ENCODE measurements at places on chromosomes 5 and 9.

- DNase-seq, result no peak
Observed at GRCh38 chr9:81069038-81069795, 620.1 kb downstream of the TLE1 start.

GRCh38 chr5:125582352-125582751 lies 835.9 kb upstream of the ZNF608 start:
- no peak for DNase-seq

- DNase-seq, result no peak
Observed at GRCh38 chr9:107712390-107712789, 222.8 kb upstream of the KLF4 start.

DNA sequence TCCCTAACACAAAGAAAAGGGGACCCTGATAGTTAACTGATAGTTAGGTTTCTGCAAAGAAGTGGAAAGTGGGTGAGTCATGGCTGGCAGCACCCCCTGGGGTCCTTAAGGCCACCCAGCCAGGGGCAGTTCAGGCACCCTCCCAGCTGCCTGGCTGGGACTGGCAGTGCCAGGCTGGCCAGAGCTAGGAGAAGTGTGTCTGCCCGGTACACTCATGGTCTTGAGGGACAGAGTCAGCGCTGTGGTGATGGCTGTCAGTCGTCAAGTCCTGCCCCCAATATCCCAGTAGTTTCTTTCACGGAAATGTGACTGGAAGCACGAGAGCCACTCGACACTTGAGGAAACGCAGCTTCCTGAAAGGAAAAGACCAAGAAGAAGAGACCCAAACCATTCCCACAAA lies 22.3 kb upstream of the CNOT6 start:
- no peak for DNase-seq

DNA sequence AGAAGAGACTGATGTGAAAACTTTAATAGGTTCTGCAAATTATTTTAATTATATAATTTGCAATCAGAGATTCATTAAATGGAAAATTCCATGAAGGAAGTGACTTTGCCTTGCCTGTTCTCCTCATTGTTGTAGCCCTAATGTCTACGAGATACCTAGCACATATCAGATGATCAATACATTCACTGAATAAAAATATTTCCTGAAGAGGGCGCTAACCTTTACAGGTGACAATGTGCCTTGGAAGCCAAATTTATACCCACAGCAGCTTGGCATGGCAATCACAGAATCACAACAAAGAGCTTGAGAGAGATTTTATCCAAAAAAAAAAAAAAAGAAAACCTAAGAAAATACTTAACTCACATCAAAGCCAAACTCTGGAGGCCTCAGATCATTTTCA lies 17.4 kb downstream of the HAUS6 start:
- DNase-seq, result peak; percentile 37

GRCh38 chr9:130363755-130364404 lies 80.9 kb upstream of the ASS1 start:
- no peak for DNase-seq

DNA sequence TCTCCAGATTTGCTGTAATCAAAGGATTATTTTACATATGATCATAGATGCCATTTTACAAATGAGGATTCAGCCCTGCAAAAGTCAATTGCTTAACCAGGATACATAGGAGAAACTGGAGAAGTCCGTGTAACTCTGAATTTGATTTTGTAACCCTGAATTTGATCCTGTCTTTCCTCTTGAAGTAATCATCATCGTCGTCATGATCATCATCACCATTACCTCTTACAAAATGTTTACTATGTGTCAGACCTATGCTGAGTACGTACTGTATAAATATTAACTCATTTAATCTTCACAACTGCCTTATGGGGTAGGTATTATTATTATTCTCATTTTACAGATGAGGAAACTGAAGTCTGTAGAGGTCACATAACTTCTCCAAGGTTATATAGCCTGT lies 271.5 kb downstream of the DOCK8 start:
- DNase-seq, result no peak

- peak; percentile 27 for DNase-seq
Observed at GRCh38 chr9:105065098-105066088, 137.4 kb upstream of the ABCA1 start.

- DNase-seq, result no peak
Observed at GRCh38 chr9:83327323-83327722, 210.9 kb downstream of the FRMD3 start.

- no peak for DNase-seq
Observed at GRCh38 chr5:141617682-141618029, 1.1 kb downstream of the DIAPH1 start.

GRCh38 chr9:86126998-86127972 lies 27.9 kb upstream of the GOLM1 start:
- DNase-seq, result peak; percentile 47

GRCh38 chr5:123091298-123092222 lies 2.5 kb downstream of the PRDM6 start:
- no peak for DNase-seq

- DNase-seq, result no peak
Observed at GRCh38 chr9:82996941-82997340, 66.0 kb downstream of the RASEF start.

DNA sequence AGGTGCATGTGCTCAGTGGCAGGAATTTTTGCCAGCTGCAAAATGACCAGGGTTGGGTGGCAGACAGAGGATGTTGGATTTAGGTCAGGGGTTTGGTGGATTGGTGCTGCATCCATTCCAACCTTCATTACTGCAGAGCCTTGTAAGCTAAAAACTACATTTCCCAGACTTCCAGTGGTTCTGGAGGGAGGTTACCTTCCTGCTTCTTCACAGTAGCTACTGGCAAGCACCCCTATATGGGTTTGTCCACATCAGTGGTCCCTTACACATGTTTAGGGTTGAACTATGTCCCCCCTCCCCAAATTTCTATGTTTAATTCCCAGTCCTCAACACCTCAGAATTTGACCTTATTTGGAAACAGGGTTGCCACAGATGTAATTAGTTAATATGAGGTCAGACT lies 20.7 kb upstream of the IL17B start:
- no peak for DNase-seq

DNA sequence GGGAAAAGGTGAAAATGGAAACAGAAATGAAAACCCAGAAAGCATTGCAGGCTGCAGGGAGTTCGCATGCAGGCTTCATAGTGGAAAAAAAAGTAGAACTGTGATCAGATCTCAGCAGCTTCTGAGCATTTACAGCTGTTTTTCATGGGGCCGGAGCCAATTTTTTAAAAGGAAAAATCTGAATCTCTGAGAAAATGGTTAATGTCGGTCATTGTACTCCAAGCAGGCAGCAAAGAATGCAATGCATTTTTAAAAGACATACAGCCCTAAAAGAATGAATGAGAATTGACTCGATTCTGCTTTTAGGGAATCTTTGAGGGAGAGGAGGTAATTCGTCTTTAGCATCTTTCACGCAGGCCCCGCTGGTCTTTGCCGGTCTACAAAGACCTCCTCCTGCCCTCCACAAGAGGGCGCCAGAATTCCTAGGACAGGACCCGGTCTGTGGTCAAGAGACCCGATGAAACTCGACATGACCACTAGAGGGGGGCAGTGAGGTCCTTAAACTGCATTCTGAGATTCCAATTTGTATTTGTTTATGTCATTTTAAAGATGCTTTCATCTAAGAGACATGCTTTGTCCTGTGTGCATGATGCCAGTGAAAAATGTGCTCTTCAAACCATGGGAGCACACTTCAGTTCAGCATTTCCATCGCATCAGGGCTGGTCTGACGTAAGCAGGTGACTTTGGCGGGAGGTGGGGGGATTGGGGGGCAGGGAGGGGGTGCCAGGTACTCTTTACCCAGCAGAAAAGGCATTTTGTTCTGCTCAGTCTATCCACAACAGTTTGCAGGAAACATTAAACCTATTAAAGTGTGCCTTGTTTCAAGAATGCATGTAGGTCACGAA lies 43.7 kb upstream of the TMEM252 start:
- DNase-seq, result peak; percentile 89

- no peak for DNase-seq
Observed at GRCh38 chr9:34898846-34899245, 59.2 kb upstream of the PHF24 start.

DNA sequence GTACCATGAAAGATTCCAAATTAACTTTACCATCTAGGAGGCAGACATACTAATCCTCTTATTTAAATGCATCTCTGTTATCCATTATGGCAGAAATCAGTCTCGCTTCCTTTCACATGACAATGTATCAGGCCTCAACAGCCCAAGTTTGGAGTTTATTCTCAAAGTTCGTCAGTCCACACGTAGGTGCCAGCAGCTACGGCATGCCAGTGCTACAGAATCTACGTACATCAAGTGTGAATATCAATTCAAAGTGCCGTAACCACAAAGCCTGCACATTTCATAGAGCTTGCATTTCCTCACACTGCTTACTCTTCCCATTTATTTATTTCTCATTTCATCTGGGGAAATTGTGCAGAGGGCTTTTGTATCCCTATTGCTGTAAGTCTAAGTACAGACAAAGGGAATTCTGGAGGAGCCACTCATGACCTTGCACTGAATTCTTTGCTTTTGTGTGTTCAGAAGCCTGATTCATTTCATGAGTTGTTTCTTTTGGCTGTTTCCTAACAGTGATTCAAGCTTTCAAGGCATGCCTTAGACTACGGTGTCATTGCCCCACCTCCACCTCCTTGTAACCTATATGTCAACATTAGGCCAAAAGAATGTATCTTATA lies 10.0 kb downstream of the ENC1 start:
- DNase-seq, result no peak

GRCh38 chr9:110451726-110452125 lies 114.1 kb upstream of the TXNDC8 start:
- no peak for DNase-seq

GRCh38 chr5:35876454-35876853 lies 19.8 kb downstream of the IL7R start:
- DNase-seq, result no peak

DNA sequence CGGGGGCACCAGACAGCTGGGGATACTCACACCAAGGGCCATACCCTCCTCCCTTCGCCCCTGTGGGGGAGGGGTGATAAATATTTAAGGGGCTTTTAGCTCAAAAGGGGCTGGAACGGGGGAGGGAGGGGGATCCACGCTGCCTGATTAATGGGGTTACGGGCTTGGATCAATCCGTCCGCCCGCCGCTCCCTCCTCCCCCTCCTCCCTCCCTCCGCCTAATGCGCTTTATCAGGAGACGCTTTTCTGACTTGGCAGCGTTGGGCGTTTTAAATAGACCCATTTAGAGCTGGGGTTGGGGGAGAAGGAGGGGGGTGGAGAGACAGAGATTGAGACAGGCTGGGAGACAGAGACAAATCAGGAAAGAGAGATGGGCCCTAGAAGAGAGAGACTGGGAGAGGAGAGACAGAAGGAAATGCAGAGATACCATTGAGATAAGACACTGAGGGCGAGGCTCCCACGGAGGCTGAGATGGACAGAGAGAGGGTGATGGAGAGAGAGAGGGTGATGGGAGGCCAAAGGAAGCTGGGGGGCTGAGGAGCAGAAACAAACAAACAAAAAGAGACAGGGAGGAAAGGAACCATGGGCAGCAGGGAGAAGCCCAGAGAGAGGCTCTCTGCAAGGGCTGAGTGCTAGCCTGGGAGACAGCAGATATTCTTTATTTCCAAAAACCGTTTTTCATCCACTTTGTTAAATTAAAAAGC lies 10.3 kb downstream of the CNTFR start:
- peak; percentile 68 for DNase-seq

- DNase-seq, result no peak
Observed at GRCh38 chr5:10505517-10506095, 58.3 kb upstream of the ANKRD33B start.

DNA sequence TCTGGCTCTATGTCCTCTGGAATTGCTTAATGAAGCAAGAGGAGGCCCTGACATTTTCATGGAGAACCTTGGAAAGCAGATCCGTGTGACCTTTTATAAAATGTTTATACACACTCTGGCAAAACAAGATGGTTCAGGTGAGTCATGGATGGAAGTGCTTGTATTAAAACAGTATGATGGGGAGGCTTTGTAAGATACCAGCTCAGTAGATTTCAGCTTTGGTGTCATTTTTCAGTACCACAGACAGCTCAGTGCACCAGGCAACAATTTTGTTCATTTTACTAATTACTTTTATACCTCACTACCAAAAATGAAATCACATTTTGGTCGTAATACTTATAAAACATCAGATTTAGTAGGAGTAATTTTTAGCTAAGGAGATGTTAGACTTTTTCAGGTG lies 5.2 kb downstream of the KCNN2 start:
- DNase-seq, result no peak

- no peak for DNase-seq
Observed at GRCh38 chr5:29879401-29879800, 1314.1 kb upstream of the CDH6 start.

DNA sequence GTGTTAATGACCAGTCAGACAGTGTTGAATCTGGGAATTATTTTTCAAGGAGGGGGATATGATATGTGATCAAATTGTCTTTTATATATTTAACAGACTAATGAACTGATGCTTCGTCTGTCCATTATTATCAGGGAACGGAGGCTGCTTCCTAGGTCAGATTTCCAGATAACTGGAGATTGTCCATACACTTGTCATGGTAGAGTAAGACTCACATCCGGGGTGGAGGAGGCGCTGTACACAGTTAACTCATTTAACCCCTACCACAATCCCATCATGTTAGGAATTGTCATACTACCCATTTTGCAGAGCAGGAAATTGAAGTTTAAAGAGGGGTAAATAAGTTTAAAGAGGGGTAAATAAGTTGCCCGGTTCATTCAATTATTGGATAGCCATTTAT lies 55.9 kb downstream of the ARHGAP26 start:
- no peak for DNase-seq

DNA sequence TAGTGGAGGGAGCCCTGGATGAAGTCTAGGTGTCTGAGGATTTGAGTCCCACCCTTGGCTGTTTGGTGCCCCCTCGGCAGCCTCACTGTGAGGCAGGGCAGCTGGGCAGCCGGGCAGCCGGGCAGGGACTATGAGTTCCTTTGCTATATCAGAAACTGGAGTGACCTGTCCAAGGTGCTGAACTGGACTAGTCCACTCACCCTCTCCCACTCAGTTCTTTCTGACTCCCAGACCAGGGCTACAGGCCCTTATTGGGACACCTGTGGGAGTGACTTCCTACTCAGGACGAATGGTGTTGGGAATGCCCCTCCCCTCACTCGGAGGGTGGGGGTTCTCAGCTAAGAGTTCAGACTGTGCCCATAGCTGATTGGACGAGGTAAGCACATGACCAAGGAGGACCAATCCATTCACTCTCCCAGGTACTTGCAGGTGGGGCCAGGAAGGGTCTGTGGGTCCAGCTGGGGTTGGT lies 34.1 kb upstream of the RAPGEF1 start:
- DNase-seq, result no peak

GRCh38 chr5:17229313-17229712 lies 11.9 kb downstream of the BASP1 start:
- DNase-seq, result no peak

Data from D341Med (cell line).